ENCODE measurements at places on chromosomes 13 and 19.

GRCh38 chr13:98447881-98448641, 128.8 kb downstream of the STK24 start:
- no peak for DNase-seq

DNA sequence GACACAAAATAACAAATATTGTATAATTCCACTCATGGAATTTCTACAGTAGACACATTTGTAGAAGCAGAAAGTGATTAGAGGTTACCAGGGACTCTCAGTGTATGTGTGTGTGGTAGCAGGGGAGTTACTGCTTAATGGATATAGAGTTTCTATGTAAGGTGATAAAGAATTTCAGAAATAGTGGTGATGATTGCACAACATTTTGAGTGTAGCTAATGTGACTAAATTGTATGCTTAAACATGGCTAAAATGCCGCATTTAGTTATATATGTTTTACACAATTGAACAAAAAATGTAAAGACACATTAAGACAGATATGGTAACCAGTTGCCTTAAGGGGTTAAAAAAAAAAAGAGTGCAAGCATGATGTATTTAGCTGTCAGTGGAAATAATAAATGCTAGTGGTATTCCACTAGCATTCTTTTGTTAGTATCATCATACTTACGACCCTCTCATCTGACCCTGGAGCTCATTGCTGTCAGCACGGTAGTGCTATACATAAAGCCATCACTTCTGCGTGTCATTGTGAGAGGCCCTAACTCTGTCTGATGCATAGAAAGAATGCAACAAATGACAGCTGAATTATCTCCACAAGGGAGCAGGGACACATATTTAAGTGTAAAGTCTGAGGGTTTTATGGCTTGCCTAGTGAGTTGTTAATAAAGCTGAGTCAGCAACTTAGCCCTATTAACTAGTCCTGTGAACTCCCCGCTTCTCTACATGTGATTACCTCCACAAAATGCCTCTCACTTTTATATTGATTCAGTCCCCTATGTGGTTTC, 134.1 kb upstream of the RXFP2 start:
- DNase-seq, result peak; percentile 60

DNA sequence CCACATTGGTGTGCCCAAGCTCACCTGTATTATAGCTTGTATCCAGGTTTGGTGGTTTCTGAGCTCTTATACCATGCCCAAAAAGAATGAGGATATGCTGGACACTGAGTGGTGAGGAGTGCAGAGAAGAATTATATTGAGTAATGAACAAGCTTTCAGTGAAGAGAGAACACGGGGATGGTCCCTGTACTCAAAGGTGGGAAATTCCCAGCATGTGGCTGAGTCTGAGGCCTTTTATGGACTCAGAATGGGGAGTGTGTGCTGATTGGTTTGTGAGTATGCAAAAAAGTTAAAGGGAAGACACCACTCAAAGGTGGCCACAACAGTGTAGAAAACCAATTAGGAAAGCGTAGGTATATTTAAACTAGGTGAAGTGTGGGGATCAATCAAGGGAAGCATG, 191.2 kb upstream of the SLITRK6 start:
- DNase-seq, result no peak

GRCh38 chr19:47310819-47311218, 1.2 kb downstream of the C5AR1 start:
- no peak for DNase-seq

DNA sequence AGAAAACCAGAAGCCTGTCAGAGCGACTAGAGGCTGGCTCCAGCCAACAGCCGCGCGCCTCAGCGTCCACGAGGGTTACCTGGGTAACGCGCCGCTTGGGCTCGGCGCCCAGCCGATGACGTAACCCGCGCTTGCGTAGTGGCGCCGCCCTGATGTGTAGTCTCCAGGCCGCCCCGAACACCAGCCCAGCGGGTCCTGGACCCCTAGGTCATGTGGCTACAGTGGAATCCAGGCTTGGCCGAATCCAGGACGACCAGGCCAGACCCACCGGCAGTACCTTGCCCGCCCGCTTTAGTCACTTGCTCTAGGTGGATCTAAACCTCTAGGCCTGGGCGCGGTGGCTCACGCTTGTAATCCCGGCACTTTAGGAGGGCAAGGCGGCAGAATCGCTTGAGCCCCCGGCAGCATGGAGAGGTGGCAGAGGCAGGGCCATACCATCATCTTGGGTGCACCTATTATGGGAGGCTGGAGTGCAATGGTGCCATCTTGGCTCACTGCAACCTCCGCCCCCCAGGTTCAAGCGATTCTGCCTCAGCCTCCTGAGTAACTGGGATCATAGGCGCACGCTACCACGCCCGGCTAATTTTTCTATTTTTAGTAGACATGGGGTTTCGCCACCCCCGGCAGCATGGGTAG, 7.2 kb upstream of the ZNF606 start:
- no peak for DNase-seq

GRCh38 chr13:50277127-50277526, 261.9 kb downstream of the KCNRG start:
- no peak for DNase-seq

DNA sequence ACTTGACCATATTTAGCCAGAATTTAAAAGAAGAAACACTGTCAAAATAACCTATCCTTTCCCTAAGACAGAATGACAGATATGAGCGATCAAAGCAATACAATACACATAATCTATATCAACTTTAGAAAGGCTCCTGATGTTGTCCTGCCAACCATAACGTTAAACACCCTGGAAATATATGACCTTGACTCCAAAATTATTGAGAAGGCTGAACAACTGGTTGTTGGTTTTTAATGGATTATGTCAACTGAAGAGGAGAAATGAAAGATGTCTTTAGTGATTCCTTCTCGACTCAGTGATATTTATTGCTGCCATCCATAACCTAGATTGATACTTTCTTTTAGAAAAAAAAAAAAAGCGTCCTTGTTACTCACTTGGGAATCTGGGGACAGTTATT, 957.2 kb downstream of the SLITRK1 start:
- no peak for DNase-seq

DNA sequence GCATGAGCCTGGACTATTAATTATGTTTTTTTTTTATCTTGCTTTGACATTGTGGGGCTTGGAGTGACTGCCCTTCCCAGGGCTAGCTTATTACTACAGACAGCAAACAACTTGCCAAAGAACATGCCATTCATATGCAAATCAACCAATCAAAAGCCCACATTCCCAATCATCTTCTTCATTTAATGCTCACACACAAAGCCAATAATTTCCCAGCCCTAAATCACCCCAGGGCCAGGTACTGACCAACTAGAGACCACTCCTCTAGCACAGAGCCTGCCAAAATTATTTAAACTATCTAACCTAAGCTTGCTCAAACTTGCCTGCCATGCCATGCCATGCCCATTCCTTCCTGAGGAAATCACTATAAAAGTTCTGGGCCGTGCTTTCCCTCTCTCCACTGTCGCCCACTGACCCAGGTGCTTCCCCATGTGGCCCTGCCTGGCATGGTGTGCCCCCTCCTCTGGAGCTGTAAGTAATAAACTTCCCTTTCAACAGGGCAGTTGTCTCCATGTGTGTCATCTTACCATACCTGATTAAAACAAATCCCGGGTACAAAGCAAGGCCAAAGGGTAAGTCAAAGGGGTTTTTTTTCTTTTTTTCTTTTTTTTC, 15.7 kb downstream of the PBX4 start:
- DNase-seq, result no peak

- no peak for DNase-seq
Observed at GRCh38 chr13:79320433-79320832, 85.6 kb downstream of the RBM26 start.

DNA sequence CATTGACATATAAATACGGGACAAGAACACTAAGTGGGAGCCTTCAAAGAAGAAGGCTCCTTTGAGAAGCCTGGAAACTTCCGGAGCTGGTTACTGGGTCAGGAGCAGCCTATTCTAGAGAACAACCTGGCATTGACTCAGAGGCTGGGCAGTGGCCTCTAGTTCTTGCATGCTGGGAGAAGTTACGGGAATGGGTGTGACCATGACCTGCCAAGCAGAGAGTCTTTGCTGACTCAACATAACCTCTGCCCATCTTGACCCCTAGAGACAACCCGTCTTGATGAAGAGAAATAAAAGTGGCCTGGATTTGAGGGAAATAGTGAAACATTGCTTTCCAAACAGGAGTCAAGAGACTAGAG, 21.0 kb downstream of the STARD13 start:
- DNase-seq, result no peak

DNA sequence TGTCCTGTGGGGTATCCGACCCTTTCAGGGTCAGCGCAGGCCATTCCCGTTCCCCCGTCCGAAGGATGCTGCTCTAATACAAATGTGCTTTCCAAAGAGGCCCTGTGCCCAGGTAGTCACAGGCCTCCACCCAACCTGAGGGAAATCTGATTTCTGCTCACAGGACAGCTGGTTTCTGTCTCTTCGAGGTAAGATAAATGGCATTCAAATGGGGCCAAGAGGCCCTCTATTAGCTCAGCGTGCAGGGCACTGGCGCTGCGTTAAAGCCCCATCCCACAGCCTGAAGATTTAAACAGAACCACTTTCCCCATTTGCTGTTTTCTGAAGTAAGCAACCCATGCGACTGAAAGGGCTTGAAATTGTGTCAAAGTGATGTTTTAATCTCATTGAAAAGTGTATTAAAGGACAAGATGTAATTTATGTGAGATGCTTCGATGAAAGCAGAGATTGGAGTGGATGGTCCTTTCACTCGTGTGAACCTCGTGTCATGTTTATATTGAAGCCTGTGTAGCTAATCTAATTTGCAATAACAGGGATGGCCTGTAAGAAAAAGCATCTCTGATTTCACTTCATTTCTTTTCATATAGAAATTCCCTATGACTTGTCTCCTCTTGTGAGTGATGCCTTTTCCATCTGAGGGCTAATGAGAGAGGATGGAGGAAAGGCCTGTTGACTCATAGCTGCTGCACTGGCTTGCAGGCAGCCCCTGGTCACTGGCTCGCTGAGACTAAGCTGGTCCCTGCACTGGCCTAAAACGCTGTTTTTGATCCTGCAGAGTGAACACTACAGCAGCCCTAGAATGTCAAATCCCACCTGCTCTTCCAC, 7.3 kb upstream of the SOX1 start:
- DNase-seq, result no peak

GRCh38 chr13:45068036-45069001, 52.0 kb upstream of the GTF2F2 start:
- DNase-seq, result no peak

DNA sequence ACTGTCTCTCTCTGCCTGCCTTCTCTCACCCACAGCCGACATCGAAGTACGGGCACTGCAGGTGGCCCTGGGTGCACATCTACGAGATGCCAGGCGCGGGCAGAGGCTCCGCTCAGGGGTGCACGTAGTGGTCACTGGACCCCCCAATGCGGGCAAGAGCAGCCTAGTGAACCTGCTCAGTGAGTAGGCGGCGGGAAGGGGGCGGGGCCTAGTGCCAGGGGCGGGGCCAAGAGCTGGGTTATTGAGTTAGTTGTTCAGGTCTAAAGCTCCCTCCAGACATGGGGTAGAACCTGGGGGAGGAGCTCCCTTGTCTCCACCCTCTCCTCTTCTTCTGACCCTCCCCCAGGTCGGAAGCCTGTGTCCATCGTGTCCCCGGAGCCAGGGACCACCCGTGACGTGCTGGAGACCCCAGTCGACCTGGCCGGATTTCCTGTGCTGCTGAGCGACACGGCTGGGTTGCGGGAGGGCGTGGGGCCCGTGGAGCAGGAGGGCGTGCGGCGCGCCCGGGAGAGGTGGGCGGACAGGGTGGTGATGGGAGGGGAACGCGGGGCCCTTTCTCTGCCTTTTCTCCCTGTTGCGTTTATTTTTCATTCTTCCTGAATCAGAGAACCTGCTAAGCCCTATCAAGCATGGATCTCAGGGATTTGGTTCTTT, 1.9 kb downstream of the GTPBP3 start:
- DNase-seq, result no peak

GRCh38 chr13:45185286-45185685, 15.6 kb downstream of the KCTD4 start:
- no peak for DNase-seq

GRCh38 chr19:42078058-42078457, 2.1 kb downstream of the ZNF574 start:
- no peak for DNase-seq

- no peak for DNase-seq
Observed at GRCh38 chr13:95251641-95252040, 49.6 kb downstream of the ABCC4 start.

- DNase-seq, result no peak
Observed at GRCh38 chr13:40776232-40776631, 5.2 kb upstream of the MRPS31 start.

- no peak for DNase-seq
Observed at GRCh38 chr13:55219538-55219937, 1921.2 kb upstream of the PRR20A start.

DNA sequence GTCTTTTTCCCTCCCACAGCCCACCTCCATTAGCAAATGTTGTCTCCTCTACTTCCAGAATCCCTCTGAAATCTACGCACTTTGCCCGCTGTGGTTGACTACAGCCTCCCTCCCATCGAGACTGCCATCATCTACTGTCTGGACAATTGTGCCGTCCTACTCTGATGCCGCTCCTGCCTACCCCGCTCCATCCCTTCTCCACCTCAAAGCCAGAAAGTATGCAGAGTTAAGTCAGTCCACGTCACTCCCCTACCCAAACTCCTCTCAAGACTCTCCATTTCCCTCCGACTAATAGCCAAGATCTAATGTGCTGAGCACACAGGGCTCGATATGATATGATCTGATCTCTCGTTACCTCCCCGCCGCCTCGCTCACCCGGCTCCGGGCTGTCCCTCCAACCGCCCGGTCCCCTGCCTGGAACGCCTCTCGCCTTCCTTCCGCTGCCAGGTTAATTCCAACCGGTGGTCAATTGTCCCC, 556 bp downstream of the CACTIN start:
- no peak for DNase-seq

DNA sequence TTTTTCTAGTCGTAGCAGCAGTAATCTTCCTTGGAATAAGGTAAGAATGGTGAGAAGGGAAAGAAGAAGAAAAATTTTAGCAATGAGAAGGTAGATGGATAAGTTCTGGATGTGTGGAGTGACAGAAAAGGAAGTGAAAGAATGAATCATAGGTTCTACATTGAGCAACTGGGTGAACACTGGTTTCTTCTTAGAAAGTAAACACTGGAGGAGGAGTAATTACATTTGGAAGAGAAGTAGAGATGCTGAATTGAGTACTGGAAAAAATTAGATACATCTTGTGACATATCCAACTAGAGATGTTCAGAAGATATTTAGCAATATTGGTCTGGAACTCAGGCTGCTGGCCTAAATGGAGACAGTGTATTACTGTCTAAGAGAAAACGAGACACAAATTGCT, 148.5 kb downstream of the GPC5 start:
- DNase-seq, result no peak

DNA sequence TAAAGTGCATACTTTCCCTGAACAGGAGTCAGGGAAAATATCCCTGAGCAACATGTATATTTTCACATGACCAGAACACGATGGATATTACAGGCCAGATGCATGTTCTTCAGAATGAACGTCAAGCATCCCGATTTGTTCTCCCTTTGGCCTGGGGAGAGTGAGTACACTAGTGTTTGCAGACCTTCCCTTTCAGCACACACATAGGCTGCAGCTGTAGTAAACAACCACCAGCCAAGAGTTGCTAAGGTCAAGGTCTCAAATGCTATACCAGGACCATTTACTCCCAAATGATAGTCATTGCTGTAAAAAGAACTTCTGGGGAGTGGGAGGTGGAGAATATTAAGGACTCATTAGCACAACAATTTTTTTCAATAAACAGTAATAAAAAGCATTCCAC, 3.0 kb downstream of the KLF12 start:
- no peak for DNase-seq

All from esophagus muscularis mucosa (tissue), 4 donors.